T-helper 1 cell treated with Interleukin-12 subunit alpha and Interleukin-12 subunit beta and Interleukin-4 antibody, amounts not matched to agents 30 ng/mL and 1 ng/mL, for 36 hours (primary cell): ENCODE measurements at places on chromosomes 12 and 14. TPM values are rescaled to one million over a fixed set of nuclear protein-coding genes. Genes with fewer than 3 reads are reported as not detected.

The ZDHHC22 gene
- not detected in 2 replicates for total RNA-seq

The CIROP gene
- total RNA-seq = not detected in 2 replicates

The CMKLR1 gene
- not detected in 2 replicates for total RNA-seq

The DGLUCY gene
- 87.4 and 93.0 TPM in 2 replicates for total RNA-seq

The BCAT1 gene
- 38.0 and 39.7 TPM in 2 replicates for total RNA-seq

The KRT73 gene
- 0.61 and 0.78 TPM in 2 replicates for total RNA-seq

The TEP1 gene
- total RNA-seq = 43.3 and 45.9 TPM in 2 replicates

The PRKAG1 gene
- 73.7 and 74.8 TPM in 2 replicates for total RNA-seq

The MUCL1 gene
- total RNA-seq = not detected in 2 replicates

The REP15 gene
- 1.4 and 1.8 TPM in 2 replicates for total RNA-seq

The ESPL1 gene
- total RNA-seq = 58.2 and 63.4 TPM in 2 replicates

The HOXC12 gene
- not detected in 2 replicates for total RNA-seq

The DPPA3 gene
- total RNA-seq = not detected in 2 replicates

The CCDC196 gene
- total RNA-seq = not detected in 2 replicates

The GMFB gene
- total RNA-seq = 37.3 and 37.4 TPM in 2 replicates

The ANG gene
- 1.1 and 1.6 TPM in 2 replicates for total RNA-seq

The CRIP2 gene
- total RNA-seq = 0.71 and 0.78 TPM in 2 replicates

The TMEM63C gene
- 0.27 and 0.80 TPM in 2 replicates for total RNA-seq

The MEG3 gene
- total RNA-seq = not detected in 2 replicates

The PLEK2 gene
- total RNA-seq = 0.22 and 0.56 TPM in 2 replicates

The OSGEP gene
- 55.0 and 56.2 TPM in 2 replicates for total RNA-seq

The GALNT16 gene
- total RNA-seq = 0.02 TPM in 1 of 2 replicates, not detected in the other

The PCED1B gene
- total RNA-seq = 55.1 and 55.9 TPM in 2 replicates

The CFAP54 gene
- 0.25 and 0.27 TPM in 2 replicates for total RNA-seq

The SERPINA6 gene
- not detected in 2 replicates for total RNA-seq

The GLS2 gene
- total RNA-seq = 0.63 and 1.2 TPM in 2 replicates

The KRT1 gene
- 0.39 and 0.51 TPM in 2 replicates for total RNA-seq
